ENCODE measurements at places on chromosomes 3 and 15. TPM values are rescaled to one million over a fixed set of nuclear protein-coding genes. Genes with fewer than 3 reads are reported as not detected.

- DNase-seq: no peak
These were observed 209.5 kb downstream of the MAGI1 start for GRCh38 chr3:65829228-65829627.

DNA sequence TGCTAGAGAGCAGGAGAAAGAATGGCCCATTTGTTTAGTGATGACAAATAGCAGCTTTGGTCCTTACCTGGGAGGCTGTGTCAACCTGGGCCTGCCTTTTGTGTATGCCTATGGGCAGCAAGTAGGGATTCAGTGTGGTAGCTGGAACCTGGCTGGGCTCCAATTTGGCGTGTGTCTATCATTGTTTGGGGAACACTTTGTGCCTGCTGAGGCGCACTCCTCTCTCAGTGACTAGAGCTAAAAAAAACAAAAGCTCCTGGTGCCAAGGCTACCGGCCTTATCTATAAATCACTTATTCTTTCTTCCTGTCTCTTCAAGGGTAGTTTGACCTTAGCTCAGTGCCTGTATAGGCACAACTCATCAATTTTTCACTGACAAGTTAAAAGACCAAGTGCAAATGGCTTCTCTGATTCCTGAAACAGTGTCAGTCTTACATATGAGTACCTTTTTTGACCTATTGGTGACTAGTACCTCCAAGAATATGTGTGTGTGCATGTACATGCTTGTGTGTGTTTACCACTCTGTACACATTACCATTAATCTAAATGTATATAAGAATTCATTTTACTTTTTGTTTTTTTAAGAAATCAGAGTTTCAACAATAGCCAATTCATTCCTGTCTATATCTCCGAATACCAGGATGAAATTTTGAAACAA is 54.6 kb downstream of the GMNC start:
- no peak for DNase-seq

- DNase-seq: no peak
These were observed 1515.7 kb downstream of the SI start for GRCh38 chr3:163562625-163563024.

- no peak for DNase-seq
These were observed 5.4 kb downstream of the PCBP4 start for GRCh38 chr3:51961602-51962569.

DNA sequence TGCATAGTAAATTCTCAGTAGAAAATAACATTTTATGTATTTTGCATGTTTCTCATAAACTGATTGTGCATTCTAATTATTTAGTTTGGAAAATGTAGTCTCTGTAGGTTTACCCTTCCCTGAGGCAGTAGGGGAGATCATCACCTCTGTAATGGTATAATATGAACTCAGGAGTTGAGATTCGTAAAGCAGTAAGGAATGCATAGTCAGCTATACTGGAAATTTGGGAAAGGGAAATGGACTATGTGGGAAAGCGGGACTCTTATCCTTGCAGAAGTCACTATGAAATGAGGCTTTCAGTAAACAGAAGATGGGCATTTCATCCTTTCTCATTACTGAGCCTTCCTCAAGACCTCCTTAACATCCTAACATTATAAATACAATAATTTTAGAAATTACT is 261.9 kb upstream of the CTDSPL start:
- no peak for DNase-seq

- DNase-seq: no peak
These were observed 862.5 kb downstream of the CADM2 start for GRCh38 chr3:85821130-85821756.

- DNase-seq: no peak
These were observed 46.6 kb downstream of the TP53BP1 start for GRCh38 chr15:43446344-43446743.

DNA sequence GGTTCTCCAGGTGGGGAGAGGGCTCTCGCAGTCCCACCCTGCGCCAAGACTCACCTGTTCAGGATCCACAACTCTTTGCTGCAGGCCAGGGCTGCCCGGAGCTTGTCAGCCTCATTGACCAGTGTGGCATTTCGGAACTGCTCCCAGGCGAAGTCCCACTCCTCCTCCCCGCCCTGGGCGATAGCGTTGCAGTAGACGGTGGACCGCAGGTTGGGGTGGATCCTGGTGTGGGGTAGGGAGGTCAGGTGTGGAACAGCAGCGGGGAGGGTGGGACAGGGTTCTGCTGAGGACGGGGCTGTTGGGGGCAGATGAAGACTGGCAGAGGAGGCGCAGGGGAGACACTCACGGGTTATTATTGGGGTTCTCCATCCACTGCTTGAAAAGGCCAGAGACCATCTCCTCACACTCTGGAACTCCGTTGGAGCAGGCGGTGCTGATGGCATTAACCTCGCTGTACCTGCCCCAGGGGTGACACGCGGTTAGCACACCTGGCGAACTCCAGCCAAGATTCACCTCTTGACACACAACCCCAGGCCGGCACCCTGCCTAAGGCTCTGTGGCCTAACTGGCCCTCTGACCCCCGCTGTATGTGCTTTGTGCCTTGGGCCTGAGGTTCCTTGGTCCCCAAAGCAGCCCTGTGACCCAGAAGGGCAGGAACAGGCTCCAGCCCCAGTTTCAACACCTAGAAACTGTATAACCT is 16.1 kb downstream of the MESP2 start:
- DNase-seq: no peak

- no peak for DNase-seq
These were observed 164.5 kb downstream of the MEGF11 start for GRCh38 chr15:66089049-66089448.

DNA sequence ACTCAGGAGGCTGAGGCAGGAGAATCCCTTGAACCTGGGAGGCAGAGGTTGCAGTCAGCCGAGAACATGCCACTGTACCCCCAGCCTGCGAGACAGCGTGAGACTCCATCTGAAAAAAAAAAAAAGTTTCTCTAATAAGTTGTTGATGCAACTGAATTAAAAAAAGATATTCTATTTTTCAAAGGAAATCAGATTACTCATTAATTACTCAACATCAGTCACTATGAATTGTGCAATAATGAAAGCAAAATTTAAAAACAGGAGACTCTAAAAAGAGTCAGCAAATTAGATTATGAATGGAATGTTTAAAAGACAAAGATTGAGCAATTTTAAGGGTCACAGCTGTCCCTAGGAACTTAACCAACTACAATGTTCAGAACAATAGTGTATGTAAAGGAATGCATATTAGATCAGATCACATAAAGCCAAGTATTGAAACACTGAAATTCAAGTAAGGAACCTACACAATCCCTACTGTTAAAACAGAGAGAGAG is 60.2 kb upstream of the SLC4A7 start:
- DNase-seq: no peak

- DNase-seq: no peak
These were observed 163.6 kb downstream of the KCNMB2 start for GRCh38 chr3:178699810-178700209.

GRCh38 chr3:27060336-27060735 is 308.8 kb downstream of the NEK10 start:
- DNase-seq: no peak

DNA sequence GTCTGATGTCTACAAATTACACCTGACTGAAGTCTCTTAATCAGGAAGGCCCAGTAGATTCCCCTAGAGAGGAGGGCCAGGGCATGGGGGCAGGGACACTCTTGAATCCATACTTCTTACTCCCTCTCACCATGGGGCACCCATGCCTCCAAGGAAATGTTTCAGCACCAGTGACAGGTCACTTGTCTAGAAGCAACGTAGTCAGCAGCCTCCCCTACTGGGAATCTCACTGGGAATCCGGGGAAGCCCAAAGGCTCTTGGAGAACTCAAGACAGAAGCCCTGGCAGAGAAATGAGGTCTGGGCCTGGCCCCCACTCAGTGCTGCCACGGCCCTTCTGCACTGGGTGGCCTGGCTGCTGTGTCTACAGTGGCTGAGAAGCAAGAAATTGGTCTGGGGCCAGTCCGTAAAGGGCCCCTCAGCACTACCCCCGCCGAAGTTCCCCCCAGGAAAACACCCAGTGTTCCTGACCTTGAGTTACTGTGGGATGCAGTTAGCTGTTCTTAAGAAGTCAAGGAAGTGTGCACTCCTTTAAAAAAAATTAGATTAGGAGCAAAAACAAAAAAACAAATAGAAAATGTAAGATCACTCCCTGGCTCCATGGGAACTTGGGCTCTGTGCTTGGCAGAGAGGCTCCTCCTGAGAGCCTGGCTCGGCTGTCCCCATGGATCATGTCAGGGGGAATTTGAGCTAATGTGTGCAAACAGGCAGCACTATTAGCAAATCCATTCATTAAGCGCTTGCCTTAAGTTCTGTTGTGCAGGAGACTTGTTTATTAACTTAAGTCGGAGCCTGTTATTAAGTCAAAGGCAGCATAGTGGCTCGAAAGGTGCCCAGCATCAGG is 5.4 kb upstream of the LINGO1 start:
- DNase-seq: no peak

GRCh38 chr3:149282836-149283235 is 50.6 kb downstream of the TM4SF18 start:
- no peak for DNase-seq

GRCh38 chr15:57109005-57109404 is 190.6 kb downstream of the TCF12 start:
- DNase-seq: no peak

DNA sequence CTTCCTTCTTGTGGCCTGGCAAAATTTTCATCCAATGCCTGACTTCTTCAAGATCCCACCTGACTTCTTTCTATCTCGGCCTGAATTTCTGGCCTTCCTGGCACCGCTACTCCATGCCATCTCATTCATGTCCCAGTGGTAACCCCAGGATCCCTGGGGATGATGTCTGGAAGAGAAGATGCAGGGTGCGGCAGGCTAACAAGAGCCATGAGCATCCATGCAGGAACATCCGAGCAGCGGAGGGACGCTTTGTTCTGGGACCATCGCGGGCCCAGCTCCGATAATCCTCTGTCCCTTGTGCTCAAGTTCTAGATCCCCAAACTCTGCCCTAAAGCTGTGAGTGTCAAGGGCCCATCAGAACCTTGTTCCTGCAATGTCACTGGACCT is 10.9 kb downstream of the MYL3 start:
- no peak for DNase-seq

- DNase-seq: no peak
These were observed 33.1 kb upstream of the LIPC start for GRCh38 chr15:58398643-58399042.

The CLEC3B gene
- total RNA-seq: not detected

The PRR23E gene
- total RNA-seq: not detected

The FRMD5 gene
- 7.8 TPM for total RNA-seq

The GPR87 gene
- total RNA-seq: not detected

The GABRB3 gene
- total RNA-seq: 23.2 TPM

The SLC28A1 gene
- not detected for total RNA-seq
